ENCODE measurements at places on chromosomes 6 and 20. TPM values are rescaled to one million over a fixed set of nuclear protein-coding genes. Genes with fewer than 3 reads are reported as not detected.

OGFR gene
- total RNA-seq, result 16.0 TPM

GSTA3 gene
- not detected for total RNA-seq

LY6G6C gene
- total RNA-seq, result 10.8 TPM

RBPJL gene
- total RNA-seq, result not detected

TINAG gene
- total RNA-seq, result not detected

ZSWIM3 gene
- 1.4 TPM for total RNA-seq

RTN4IP1 gene
- 3.5 TPM for total RNA-seq

SEL1L2 gene
- total RNA-seq, result not detected

COL21A1 gene
- total RNA-seq, result 4.9 TPM

HSPA1B gene
- 92.9 TPM for total RNA-seq

MED20 gene
- total RNA-seq, result 15.6 TPM

GCNT2 gene
- 8.1 TPM for total RNA-seq

CCN6 gene
- total RNA-seq, result not detected

CST9L gene
- not detected for total RNA-seq

ABCC10 gene
- total RNA-seq, result 18.3 TPM

RIPOR2 gene
- 2.1 TPM for total RNA-seq

EEF1A2 gene
- total RNA-seq, result 0.76 TPM

SLPI gene
- 864 TPM for total RNA-seq

DEF6 gene
- total RNA-seq, result 27.3 TPM

FOXA2 gene
- 0.16 TPM for total RNA-seq

RPS21 gene
- 1,745 TPM for total RNA-seq

RBBP8NL gene
- 5.1 TPM for total RNA-seq

DCDC2 gene
- total RNA-seq, result not detected

IFT52 gene
- total RNA-seq, result 15.3 TPM

GLP1R gene
- 0.08 TPM for total RNA-seq

KHDC1 gene
- total RNA-seq, result 0.88 TPM

GATA5 gene
- not detected for total RNA-seq

OOEP gene
- total RNA-seq, result 0.36 TPM

SIRPB1 gene
- 3.5 TPM for total RNA-seq

LY6G6D gene
- not detected for total RNA-seq

PI16 gene
- total RNA-seq, result 0.20 TPM

BFSP1 gene
- 1.3 TPM for total RNA-seq

HELZ2 gene
- 32.0 TPM for total RNA-seq

CST7 gene
- total RNA-seq, result 0.32 TPM

AFDN gene
- 134 TPM for total RNA-seq

SNAP25 gene
- 0.08 TPM for total RNA-seq

KIF13A gene
- total RNA-seq, result 16.5 TPM

CST2 gene
- total RNA-seq, result not detected

DEFB132 gene
- total RNA-seq, result not detected

C2 gene
- total RNA-seq, result 2.9 TPM

BNIP5 gene
- not detected for total RNA-seq

HAO1 gene
- not detected for total RNA-seq

Measured in esophagus mucosa (tissue), 1 donor.